NCI-H1694 treated with DMSO at 0.1 percent for 48 hours (cell line): ENCODE measurements at places on chromosomes 12 and 14.

DNA sequence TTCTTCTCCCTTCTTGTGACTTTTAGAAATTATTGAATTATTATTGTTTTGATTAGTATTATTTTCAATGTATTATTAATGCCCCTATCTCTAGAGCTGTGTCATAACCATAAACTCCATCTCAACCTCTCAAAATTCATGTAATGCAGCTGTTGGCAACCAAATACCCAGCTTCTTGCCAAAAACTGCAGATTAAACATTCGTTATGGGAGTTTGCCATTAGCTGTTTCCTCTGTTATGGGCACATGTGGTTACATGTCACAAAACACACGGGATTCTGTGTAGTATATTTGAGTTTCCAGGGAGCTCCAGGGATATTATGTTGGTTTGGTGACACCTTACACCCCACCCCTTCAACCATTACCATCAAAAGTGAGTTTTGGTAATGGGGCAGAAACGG, 2.8 kb upstream of the ALX1 start:
- DNase-seq, result no peak

DNA sequence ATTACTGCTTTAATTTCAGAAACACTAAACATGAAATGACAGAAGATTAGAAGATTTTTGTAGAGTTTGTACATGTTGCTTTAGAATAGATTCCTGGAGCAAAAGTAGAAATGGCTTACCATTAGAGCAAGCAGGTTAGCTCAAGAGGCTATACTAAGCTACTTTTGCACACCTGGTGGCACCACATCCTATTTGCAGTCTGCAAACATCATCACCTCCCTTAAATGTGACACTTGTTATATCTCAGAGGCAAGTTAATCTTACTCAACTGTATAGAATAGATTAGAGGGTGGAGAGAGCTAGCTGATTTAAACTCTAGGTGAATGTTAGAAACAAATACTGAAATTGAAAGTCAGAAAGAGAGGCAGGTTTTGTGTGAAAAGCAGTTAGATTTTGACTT, 30.7 kb upstream of the OR4E1 start:
- DNase-seq, result no peak

GRCh38 chr14:90213099-90213748, 43.1 kb upstream of the PSMC1 start:
- DNase-seq, result no peak

DNA sequence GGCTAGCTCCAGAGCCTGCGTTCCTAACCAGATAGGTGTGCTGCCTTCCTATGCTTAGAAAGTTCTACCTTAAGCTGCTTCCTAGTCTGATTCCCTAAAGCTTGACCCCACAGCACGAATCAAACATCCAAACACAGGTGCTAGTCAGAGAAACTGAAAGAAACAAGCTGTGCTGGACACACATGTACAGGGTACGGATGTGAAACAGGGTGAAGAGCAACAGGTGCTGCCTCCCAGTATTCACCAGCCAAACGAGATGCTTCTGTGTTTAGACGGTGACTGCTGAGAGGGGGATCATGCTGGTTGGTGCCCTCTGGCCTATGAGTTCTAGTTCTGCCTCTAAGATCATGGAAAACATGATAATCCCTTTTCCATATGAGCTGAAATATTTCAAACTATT, 105.3 kb downstream of the GRIP1 start:
- DNase-seq, result no peak

DNA sequence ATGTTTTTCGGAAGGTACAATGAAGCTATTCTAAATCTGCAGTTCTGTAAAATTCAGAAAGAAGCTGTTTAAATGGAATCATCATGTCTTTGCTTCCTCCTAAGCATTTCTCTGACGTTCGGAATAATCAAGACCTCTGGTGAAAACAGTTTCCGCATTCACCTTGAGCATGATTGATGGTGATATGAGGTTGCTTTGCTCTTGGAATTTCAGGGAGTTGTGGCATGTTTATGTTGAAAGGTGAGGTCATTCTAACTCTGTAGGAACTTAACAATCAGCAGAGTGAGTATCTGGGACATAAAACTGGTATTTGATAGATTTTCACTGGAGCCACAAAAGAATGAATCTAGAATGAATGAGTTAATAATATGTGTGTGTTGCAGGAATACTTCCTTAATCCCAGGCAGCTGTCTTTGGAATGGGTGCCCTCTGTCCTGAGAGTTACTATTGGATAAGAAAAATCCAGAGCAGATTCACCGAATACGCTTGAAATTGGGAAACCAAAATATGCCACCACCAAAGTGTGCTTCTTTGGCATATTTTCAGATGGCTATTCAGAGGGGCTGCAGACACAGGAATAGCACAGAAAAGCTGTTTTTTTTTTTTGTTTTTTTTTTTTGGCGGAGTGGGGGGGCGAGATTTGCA, 599.1 kb downstream of the CCER1 start:
- no peak for DNase-seq

DNA sequence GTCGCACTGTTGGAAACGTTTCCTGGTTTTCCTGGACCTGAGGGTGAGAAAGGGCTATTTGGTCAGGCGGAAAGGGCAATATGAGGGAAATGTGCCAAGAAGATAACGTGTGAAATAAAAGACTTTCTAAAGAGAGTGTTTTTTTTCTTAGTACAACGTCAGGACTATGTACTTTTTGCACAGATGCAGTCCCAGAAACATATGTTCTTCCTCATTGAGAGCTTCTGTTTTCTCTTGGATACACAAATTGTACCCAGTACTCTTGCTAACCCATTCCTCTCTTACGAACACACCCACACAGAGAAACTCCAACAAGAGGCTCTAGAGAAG, 669 bp upstream of the PKP2 start:
- peak; percentile 32 for DNase-seq

DNA sequence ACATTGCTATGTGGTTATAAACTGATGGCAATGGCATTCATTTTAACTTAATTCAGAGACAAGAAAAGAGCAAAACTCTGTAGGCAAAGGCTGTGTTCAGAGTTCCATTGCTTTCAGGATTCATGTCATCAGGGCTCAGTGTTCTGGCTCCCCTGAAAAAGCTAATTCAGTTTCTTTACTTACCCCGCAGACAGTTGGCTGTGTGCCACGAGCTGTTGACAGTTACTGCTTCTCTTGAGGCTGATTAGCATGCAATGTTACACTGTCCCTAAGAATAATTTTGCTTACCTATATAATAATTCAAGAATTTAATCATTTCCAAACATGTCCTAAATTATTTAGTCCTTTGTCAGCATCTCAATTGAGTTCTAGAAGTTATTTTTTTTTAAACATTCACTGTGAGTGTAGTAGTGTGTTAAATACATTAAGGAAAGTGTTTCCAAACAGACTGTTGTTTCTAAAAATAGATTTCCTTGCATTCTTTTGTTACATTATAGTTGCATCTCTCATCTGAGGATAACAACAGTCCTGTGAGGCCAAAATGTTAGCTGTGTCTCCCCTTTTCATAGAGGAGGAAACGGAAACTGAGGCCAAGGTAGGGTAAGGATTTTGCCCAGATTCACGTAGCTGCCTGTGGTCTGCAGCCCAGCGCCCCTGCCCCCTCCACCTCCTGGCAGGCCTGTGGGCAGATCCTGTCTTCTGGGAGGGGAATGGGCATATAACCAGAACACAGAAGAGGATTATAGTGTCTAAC, 98.6 kb downstream of the PELI2 start:
- DNase-seq, result peak; percentile 35

DNA sequence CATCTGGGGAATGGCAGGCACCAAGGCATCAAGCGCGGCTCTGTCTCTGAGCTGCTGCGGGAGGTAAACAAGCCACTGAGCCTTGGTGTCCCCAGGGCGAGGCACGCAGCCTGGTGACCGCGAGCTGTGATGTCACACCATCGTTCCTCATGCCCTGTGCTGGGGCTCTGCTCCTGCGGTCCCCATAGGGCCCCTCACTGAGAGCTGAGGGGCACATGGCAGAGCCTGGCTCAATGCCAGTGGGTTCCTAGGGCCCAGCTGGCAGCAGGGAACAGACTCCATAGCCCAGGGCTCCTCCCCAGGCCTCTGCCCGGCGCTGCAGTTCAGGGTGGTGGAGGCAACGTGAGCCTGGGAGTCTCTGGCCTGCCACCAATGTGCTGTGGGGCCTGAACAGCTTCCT, 22.6 kb downstream of the CHGA start:
- DNase-seq, result peak; percentile 77

GRCh38 chr14:105436402-105436801, 16.8 kb downstream of the MTA1 start:
- DNase-seq, result no peak

GRCh38 chr14:49879646-49880204, 13.2 kb upstream of the ARF6 start:
- DNase-seq, result peak; percentile 71

DNA sequence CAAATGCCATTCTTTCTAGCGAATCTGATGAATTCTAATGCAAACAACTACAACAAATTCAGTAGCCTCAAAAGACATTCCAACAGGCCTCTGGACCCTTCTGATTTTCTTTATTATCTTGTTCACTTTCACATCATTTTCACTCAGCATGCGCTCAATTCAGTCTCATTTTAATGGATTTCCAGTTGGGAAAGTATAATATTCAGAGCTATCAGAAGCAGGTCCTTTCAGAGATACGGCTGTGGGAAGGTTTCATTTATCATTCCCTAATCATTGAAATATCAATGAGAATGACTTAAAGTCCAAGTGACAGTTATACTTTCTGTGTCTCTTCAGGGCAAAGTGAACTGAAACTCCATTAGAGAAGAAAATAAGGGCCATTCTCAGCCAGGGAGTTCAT, 1083.7 kb upstream of the FLRT2 start:
- DNase-seq, result no peak

DNA sequence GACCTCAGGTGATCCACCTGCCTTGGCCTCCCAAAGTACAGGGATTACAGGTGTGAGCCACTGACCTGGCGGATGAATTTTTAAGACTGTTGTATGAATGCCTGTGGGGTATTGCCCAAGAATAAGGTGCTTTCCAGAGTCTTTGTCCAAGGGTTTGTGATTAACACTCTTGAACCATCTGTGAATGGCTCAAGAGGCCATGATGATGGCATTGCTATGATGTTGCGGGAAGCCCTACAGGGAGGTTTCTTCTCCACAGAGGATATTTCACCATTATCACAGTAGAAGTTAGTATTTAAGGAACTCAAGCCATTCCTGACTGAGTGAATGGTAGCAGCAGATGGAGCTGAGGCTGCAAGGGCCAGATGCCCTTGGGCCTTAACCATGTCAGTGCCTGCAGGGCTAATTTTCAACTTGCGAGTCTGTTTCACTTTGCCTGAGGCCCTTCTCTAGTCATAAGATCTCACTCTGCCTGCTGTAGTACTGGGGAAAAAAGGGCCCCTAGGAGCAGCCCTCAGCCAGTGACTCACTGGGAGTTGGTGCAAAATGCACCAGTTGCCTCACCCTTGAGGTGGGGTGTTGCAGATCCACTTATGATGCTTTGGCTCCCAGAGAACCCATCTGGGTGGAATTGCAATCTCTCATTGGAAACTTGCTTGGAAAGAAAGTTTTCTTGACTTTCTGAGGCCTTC, 108.6 kb upstream of the FLRT2 start:
- no peak for DNase-seq

GRCh38 chr12:56530390-56531055, 8.9 kb downstream of the RBMS2 start:
- DNase-seq, result no peak

GRCh38 chr12:15688838-15689625, 100.2 kb downstream of the EPS8 start:
- no peak for DNase-seq

GRCh38 chr14:89160437-89160836, 256.6 kb downstream of the FOXN3 start:
- DNase-seq, result no peak

GRCh38 chr12:27081668-27082111, 688 bp downstream of the C12orf71 start:
- DNase-seq, result no peak

GRCh38 chr12:96014943-96015599, 18.9 kb upstream of the HAL start:
- no peak for DNase-seq

DNA sequence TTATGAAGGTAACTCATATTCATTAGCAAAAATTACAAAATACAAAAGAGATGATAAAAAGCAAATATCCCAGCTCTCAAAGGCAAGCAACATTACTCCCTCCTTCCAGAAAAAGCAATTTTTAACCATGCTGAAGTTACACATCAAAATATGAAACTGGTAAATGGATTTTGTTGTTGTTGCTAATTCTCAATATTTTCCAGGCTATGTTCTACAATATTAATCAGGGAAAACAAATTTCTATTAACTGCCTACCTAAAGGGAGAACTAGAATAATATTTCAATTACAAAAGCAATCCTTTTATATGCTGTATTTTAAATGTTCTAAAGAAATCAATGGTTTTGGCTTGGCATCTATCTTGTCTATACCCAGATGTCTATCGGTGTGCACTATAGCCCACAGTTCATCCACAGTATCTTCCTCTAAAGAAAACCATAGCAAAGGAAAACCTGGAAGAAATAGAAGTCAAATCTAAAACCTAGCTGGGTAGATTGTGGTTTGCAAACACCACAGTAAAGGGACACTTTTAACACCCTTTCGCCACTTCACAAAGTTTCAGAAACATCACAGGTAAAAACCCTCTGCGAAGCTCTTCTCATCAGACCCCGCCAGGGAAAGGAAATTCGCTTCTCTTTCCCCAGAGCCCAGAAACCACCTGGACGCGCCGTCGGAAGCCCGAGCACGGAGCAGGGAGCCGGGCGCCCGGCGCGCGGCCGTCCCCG, 32.0 kb downstream of the TC2N start:
- DNase-seq, result no peak

GRCh38 chr12:14907953-14908352, 22.3 kb upstream of the MGP start:
- no peak for DNase-seq

GRCh38 chr14:88269806-88270420, 53.2 kb downstream of the KCNK10 start:
- DNase-seq, result no peak

DNA sequence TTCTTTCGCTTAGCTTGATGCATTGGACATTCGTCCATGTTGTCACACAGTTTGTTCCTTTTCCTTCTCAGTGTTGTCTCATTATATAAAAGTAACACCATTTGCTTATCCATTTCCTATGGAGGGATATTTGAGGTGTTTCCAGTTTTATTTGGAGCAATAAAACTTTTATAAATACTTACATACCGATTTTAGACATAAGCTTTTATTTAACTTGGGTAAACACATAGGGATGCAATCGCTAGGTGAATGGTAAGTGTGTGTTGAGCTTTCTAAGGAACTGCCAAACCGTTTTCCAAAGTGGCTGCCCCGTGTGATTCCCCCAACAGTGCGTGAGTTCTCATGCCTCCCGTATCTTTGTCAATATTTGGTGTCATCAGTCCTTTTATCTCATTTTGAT, 95.2 kb upstream of the DYNC1H1 start:
- no peak for DNase-seq

DNA sequence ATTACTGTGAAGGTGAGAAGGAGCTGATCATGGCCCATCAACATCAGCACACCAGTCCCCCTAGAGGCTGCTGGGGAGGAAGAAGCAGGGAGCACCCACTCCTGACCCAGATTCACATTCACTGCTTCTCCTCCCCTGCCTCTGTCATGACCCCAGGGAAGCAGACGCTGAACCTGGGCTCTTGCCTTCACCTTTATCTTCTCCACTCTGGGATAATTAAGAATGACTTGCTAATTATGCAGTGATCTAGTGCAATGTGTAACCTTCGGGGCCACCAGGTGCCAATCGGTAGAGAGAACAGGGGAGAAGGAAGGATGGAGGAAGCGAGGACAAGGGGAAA, 44.4 kb upstream of the IQSEC3 start:
- no peak for DNase-seq
